ENCODE measurements at places on chromosomes 4 and X.

GRCh38 chr4:127007305-127007704, 625.5 kb upstream of the INTU start:
- no peak for DNase-seq

DNA sequence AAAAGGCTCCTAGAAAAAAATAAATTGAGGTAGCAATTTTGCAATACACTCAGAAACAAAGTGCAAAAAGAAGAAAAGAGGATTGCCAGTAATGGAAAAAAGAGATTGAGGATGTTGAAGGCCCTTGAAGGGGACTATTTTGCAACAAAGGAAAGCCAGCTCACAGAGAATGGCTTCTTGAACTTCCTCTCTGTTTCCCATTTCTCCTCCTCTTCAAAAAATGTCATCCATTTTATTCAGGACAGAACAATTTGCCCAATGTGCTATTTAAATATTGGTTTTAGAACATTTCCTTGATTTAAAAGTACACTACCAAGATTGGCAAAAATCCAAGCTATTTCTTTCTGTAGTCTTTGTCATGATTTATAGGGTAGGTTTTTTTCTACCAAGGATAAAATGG, 60.2 kb downstream of the GASK1B start:
- no peak for DNase-seq

DNA sequence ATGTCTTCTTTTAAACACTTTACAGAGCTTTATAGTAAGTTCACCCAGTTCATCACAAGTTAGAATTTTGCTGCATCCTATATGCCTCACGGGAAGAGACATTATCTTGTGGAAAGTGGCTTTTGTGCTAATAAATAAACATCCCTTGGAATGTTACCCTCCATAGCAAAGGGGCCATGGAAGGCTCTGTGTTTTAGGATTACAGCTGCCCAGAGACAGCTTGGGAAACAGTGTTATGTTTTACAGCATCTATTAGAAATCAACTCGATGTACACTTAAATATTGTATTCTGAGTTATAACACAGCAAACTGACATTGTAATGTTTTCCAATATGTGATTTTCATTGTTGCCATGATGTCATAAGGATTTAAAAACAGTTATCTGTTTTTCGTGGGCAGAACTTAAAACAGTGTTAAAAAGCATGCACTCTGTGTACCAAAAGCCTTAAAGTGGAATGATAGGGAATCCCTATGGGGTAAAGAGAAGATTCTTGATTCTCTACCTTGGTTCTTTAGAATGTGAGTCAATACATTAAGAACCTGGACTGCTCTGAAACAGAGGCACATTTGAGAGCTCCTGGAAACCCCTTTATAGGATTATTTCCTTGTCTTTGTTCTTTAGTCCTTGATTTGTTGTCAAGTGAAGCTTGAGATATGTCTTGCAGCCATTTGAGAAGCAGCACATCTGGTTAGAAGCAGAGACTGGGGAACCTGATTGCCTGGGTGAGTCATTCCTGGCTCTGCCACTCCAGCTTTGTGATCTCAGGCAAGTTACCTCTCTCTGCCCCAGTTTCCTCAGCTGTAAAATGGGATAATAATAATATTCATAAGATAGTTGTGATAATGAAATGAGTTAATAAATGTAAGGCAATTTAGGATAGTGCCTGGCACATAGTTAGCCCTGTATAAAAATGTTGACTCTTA, 41.6 kb downstream of the ARHGAP10 start:
- no peak for DNase-seq

GRCh38 chr4:118823471-118823870, 12.5 kb downstream of the SEC24D start:
- no peak for DNase-seq

Data from activated naive CD4-positive, alpha-beta T cell treated with anti-CD3 and anti-CD28 coated beads, Interleukin-2, amount 50 U/mL, for 16 hours (primary cell).